Thymus (tissue), 14 donors: ENCODE measurements at places on chromosomes 1 and 21. TPM values are rescaled to one million over a fixed set of nuclear protein-coding genes. Genes with fewer than 3 reads are reported as not detected.

GRCh38 chr1:18549106-18549505, 68.4 kb downstream of the KLHDC7A start:
- DNase-seq: no peak

The KCNE1 gene
- polyA plus RNA-seq: 0.94 TPM

- no peak for DNase-seq
Observed at GRCh38 chr1:74587888-74588287, 75.5 kb upstream of the LRRC53 start.

DNA sequence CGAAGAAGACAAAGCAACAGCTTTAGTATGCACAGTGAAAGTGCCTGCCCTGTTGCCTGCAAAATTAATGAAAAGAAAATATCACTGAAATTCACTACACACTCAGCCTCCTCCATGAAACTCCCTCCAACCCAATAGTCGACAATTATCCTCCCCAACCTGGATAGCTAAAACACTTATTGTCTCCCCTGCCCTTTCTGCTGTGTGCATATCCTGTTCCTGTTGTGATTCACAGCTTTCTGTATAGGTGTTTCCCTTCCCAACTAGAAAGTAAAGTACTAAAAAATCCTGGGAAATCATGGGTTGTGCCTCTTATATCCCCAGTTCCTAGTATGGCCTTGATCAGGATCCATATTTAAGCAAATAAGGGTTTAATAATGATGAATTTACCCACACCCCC, 412.1 kb downstream of the LTN1 start:
- DNase-seq: no peak

DNA sequence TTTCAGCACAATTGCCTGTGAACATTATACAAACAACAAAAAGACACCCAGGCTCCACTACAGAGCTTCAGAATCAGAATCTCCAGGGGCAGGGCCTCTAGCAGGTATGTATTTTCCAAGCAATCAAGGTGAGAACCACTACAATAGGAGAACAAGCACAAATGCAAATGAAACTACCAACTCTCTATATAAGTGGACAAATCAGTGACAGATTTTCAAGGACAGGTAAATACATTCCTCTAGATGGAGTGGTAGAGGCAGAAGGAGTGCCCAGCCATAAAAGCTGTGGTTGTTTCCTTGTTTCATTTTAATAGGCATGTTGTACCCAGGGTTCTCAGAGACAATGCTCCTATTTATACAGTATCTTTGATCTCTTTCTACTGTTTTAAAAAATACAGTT, 20.1 kb upstream of the CCDC17 start:
- DNase-seq: no peak

DNA sequence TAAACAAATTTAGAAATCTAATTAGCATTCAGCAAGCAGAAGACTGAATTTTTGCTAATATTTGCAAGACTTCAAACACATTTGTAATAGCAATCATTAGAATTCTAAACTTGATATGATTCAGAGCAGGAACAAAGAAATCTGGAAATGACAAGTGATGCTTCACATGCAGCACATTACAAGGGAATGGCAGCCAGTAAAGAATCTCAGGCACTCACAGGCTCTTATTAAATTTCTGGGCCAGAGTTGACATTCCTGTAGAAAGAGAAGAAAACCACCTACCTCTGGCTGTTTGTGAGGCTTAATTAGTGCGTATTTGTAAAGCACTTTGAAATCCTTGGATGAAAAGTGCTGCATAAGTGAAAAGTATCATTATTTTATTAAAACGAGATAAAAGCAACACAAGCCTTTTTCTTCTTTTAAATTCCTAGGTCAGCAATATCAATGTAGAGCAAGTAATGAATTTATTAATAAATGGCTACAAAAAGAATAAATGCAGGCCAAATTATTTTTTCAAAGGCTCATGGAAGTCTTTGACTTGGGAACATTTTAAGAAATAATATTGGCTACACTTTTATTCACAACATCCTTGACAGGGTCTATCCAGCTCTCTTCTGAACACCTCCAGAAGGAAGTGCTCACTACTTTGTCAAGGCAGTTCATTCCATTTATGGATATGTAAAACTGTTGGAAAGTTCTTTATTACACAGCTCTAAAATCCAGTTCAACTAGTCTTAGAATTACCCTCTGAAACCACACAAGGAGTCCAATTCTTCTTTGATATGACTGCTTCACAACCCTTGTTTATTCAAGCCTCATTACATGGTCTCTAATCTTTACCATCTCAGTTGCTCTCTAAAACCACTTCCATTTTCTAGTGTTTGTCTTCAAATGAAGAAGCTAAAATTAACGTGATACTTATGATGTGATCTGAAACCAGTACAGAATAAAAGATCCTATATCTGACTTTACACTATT, 32.1 kb upstream of the SCYL3 start:
- peak; percentile 2 for DNase-seq

The LCE1C gene
- polyA plus RNA-seq: 3.0 TPM

- DNase-seq: no peak
Observed at GRCh38 chr21:44924606-44925377, 4.1 kb upstream of the ITGB2 start.

DNA sequence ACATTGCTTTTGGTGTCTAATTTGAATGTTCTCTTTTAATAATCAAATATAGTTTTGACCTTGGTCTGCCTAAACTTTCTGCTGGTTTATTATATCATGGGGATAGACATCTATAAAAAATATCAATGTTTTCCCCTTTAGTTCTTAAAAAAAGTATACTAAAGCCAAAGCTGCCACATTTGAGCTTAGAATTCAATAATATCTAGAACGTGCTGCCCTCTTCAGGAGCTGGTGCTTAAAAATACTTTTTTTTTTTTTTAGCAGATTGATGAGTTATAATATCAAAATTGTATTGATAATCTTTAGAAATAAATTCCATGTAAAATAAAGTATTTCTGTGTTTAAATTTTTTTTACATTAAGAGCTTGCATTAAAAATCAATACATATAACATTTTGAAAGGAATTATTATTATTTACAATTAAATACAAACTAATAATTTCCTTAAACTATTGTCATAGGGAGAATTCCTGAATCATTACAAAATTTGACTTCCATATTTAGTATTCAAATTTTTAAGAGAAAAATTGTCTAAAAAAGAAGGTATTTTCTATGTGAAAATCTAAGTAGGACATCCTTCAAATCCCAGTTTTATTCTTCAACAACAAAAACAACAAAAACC, 40.1 kb upstream of the ADGRL2 start:
- no peak for DNase-seq

- DNase-seq: no peak
Observed at GRCh38 chr1:46503421-46503820, 13.8 kb downstream of the DMBX1 start.

- DNase-seq: no peak
Observed at GRCh38 chr21:32521736-32522355, 63.5 kb downstream of the TCP10L start.

The CHIA gene
- polyA plus RNA-seq: 0.30 TPM

- DNase-seq: no peak
Observed at GRCh38 chr1:19780267-19780877, 19.3 kb downstream of the TMCO4 start.

The LINGO4 gene
- 0.14 TPM for polyA plus RNA-seq

The SLC37A1 gene
- polyA plus RNA-seq: 9.2 TPM

DNA sequence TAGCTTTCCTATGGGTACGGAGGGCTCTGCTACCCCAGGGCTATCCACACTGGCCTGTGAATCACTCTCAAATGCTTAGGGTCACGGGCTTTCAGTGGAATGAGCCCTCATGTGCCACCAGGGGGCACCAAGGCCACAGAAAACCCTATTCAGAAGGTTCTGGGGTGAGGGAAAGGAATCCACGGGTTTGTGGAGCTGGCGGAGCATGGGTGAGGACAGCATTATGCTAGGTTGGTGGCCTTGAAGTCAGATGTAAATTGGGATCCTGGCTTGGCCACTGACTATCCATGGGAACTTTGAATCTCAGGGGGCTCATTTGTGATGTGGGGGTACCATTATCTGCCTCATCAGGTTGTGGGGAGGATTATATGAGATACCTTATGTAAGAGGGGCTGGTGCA, 5.1 kb upstream of the LAMTOR5 start:
- DNase-seq: peak; percentile 67

- DNase-seq: no peak
Observed at GRCh38 chr1:172357753-172358385, 62.6 kb upstream of the C1orf105 start.

GRCh38 chr1:68293609-68294366, 61.5 kb upstream of the WLS start:
- no peak for DNase-seq

- DNase-seq: peak; percentile 48
Observed at GRCh38 chr1:173420330-173420806, 56.8 kb upstream of the PRDX6 start.

The HES4 gene
- polyA plus RNA-seq: 15.5 TPM

DNA sequence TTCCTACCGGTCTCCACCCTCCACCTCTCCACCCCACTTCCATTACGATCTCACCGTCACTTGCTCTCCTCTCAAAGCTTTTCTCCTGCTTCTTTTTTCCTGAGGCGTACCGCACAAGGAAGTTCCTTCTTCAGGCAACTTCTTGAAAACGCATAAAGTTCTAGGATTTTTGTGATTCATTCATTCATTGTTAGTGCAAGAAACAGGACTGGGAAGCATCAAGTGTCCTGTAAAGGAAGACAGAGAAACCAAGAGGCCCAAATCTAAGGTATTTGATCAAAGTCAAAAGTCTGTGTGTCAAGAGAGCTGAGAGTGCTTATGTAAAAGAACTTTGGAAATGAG, 1.3 kb upstream of the RCC2 start:
- DNase-seq: no peak

DNA sequence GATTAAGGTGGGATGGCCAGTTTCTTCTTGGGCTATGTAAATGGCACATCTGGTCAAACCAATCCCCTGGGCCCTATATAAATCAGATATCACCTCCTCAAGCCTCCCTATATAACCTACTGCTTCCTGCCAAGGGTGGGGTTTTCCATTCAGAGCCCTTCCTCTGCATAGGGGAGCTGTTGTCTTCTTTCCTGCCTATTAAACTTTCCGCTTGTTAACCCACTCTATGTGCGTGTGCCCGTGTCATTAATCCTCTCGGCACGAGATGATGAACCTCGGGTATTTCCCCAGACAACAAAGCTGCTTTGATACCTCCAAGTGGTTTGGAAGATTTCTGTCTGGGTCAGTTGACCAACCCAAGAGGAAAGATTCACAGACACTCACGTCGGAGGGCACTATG, 19.3 kb upstream of the SERTAD4 start:
- DNase-seq: no peak

The LMO4 gene
- 57.0 TPM for polyA plus RNA-seq

- no peak for DNase-seq
Observed at GRCh38 chr1:114551400-114551799, 30.0 kb downstream of the BCAS2 start.

GRCh38 chr1:28456078-28456477, 49.8 kb upstream of the RCC1 start:
- peak; percentile 41 for DNase-seq

The PRRX1 gene
- polyA plus RNA-seq: 18.3 TPM

DNA sequence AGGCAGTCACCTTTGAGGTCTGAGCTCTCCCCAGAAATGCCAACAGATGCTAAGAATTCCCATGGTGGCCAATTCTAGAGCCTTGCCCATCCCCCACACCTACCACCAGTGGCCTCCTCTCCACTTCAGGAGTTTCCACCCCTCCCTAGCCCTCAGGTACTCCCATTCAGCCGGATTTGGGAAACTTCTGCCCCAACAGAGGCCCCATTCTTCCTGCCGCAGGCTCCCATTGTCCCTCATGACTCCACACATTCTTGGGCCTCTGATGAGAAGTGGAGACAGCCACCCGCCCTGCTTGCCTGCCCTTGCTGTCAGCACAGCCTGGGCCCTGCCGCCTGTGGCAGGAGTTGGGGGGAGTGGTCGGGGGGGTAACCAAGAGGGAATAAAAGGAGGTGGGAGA, 4.6 kb downstream of the BLACAT1 start:
- DNase-seq: no peak

- no peak for DNase-seq
Observed at GRCh38 chr1:112794654-112795239, 79.6 kb upstream of the PPM1J start.

DNA sequence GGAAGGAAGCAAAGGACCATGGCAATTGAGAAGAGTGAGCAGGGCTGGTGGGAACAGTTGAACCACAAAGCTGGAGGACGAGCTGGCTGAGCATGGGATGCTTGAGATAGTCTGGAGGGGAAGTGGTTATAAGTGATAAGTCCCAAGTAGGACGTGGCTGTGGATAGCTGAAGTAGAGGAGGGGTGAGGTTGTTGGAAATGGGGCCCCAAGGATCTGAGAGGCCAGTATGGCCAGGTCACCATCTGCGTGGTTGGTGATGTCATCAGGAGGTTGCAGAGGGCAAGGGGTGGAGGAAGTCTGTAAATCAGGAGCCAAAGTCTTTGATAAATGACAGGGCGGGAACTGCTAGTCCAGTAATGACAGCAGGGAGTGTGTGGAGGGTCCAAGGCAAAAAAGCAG, 11.0 kb upstream of the REN start:
- no peak for DNase-seq
